NCI-H524 (cell line): ENCODE measurements at places on chromosomes 6 and 20.

DNA sequence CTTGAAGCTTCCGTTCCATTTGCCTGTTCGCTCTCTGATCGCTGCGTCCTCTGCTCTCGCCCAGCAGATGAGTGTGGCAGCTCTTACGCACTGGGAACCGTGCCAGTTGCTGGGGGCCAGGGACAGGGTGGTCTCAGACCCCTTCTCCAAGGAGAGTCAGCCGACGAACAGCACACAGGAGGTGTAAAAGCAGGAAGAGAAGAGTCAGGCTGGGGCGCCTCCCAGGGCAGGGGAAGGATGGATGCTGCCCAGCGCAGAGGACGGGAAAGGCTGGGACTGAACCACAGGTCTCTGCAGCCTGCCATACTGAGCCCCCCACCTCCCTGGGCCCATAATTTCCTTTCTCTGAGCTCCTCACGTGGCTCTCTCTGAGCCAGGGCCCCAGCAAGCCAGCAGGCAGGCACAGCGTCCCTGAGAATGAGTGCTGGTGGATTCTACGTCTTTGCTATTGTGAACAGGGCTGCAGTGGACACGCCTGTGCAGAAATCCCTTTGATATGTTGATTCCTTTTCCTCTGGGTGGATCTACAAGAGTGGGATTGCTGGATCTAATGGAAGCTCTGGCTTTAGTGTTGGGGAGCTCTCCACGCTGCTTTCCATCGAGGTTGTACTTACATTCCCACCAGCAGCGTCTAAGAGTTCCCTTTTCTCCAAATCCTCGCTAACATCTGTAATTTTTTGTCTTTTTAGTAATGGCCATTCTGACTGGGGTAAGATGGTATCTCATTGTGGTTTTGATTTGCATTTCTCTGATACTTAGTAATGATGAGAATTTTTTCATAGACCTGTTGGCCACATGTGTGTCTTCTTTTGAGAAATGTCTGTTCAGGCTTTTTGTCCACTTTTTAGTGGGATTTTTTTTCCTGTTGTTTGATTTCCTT, 104.1 kb downstream of the PSMB1 start:
- no peak for DNase-seq

DNA sequence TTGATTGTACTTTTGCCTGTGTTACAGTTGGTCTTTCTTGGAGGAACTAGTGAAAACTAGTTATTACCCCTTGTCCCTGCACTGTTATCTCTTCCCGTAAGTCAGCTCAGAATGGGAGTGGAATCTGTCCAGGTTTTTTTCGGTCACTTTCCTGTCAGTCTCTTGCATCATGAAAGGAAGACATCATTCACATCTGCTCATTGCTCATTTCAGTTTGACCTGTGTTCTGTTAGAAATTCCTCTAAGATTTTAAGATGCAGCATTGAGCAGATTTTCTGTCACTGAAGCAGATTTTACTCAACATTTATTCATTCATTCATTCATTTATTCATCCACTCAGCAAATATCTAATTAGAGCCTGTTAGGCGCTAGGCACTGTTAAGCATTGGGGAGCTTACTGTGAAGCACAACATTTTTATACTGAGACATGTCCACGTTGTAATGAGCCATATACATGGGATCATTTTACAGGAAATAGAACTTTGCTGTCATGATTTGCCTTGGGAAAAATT, 33.1 kb upstream of the HINT3 start:
- no peak for DNase-seq

DNA sequence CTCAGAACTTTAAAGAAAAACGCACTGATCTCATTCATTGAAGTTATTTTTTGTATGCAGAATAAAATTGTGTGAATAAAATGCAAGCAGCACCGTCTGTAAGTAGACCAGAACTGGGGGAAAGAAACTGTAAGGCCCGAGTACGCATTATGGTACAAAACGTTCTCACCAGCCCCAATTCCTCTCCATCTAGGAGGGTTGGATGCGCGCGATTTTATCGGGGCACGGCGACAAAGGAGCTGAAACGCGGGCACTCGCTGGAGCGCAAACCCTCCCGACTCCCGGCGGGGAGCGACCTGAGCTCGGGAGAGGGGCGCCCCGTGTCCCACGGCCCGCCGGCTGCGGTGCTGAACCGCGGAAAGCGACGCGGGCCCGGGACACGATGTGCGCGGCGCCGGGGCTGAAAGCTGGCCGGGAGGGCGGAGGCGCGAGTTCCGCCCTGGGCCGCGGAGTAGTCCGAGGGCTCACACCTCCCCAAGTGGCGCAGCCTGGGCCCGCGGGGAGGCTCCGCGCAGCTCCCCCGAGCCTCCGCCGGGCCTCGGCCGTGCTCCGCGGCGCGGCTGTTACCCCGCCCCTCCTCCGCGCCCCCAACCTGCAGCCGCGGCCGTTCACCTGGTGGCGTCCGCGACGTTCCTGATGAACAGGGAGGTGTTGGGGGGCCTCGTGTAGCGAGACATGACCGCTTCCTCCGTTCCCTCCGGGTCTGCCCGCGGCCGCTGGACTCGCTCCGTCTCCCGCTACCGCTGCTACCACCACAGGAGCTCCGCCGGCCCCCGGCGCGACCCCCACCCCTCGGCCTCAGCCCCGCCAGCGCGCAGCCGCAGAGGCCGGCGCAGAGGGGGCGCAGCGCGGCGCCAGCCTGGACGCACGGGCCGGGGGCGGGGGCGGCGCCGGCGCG, at the start of gene SRSF12:
Gene SRSF12 (minus strand): TSS at position 861 of the 898 bp plus-strand sequence. CDS start 184 bp downstream, at position 677.
- DNase-seq = peak; percentile 15

DNA sequence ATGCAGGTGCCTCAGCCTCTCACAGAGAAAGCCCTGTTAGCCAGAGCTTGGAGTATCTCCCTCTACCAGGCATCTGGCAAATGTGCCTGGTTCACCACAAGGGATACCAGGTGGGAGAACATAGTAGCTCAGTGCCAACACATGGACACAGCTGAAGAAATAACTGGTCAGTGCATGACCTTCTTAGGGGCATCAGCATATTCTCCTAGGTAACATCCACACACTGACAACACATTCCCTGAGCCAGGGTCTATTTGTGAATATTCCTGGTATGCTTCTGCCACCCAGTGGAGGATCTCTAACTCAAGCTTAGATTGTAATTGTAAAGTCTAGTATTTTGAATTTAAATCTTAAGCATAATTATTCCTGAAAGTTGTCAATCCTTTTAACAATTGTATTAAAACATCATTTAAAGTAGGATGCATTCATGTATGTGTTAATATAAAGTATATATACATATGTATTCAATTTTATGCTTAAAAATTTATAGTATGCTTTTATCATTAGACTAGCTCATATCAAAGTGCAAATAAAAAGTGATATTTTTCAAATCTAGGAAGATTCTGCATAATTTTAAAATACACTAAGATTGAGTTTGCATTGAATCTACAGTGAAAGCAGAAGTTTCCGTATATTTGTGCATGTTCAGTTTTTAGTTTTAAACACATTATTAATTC, 45.3 kb upstream of the COL21A1 start:
- peak; percentile 17 for DNase-seq

DNA sequence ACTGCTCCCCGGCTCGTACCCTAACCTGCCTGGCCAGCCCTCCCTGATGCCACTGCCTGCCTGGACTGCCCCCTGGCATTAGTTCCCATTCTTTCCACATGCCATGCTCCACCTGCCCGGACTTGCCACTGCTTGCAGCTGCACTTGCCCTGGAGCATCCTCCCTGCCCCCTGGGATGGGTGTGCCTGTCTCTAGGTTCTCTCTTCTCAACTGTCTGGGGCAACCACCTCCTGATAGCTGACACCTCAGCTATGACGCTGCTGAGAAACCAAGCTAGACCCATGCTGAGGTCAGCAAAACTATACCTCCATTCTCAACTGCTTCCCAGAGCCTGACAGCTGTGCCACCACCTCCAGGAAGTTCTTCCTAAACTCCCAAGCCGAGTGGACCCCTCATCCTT, 72.1 kb downstream of the PERP start:
- DNase-seq = no peak
